ENCODE measurements at places on chromosomes 11 and 22. TPM values are rescaled to one million over a fixed set of nuclear protein-coding genes. Genes with fewer than 3 reads are reported as not detected.

GRCh38 chr22:47808886-47809620, 1046.6 kb downstream of the TBC1D22A start:
- DNase-seq = no peak

GRCh38 chr22:32822179-32822877, 20.8 kb downstream of the TIMP3 start:
- no peak for DNase-seq

GRCh38 chr11:79485694-79486093, 44.9 kb upstream of the TENM4 start:
- no peak for DNase-seq

DNA sequence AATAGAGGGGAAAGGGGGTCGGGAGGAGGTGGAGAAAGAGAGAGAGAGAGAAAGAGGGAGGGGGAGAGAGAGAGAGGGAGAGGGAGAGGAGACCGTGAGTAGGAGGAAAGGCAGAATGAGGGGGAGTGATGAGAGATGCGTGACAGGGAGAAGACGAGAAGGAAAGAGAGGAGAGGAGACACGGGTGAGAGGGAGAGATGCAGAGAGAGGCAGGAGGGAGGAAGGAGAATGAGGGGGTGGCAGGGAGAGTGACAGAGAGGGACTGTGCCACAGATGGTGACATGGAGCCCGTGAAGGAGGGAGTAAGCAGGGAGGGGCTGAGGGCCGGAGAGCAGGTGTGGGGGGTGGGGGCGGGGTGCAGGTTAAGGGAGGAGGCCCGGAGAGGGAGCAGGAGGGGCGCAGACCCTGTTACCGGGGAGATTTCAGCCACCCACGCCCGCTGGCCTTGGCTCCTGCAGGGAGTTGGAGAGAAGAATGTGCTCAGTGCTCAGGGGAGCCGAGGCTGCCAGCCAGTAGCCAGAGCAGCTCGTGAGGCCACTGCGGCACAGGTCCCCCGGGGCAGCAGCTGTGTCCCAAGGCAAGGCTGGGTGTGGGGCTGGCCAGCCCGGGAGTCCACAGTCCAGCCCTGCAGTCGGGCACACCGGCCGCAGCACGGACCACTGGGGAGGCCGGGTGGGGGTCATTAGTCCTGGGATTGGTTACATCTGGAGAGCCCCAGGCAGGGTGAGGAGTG, at the start of gene SSTR3:
Gene SSTR3, minus strand, starts transcription at position 304 of the 733 bp plus-strand sequence. CDS start 4,674 bp downstream, outside the sequence.
- DNase-seq = peak; percentile 22

The RAG1 gene
- 0.14 TPM for total RNA-seq

- no peak for DNase-seq
Observed at GRCh38 chr22:17954200-17954859, 70.0 kb downstream of the MICAL3 start.

DNA sequence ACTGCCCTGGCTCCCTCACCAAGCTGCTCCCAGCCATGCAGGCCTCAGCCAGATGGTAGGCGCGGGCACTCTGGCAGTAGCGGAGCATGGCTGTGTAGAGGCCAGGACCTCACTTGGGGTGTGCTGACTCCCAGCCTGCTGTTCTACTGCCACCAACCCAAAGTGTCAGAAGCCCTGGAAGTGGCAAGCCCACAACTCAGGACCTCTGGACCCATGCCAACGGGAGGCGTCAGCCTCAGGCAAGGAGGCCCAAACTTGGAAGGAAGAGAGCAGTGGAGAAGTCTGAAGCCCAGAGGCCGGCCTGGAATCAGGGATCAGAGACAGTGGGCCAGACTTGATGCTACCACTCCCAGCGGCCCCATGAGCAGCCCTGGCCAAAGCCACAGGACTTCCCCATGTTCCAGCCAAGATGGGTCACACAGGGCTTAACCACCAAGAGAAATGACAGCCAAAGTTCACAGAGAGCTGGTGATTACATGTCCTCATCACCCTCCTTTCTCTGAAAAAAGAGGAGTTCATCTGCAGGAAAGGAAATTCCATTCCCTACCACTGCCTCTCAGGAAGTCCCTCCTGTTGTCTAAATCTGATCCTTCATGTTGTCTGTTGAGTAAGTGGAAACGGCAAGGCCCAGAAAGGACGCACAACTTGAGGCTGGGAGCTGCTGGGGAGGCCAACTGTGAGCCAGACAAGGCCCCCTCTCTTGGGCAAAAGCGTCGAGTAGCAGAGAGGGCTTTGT, 4.4 kb downstream of the ARRB1 start:
- DNase-seq = no peak

GRCh38 chr11:45217991-45218390, 68.2 kb downstream of the SYT13 start:
- DNase-seq = no peak

GRCh38 chr11:76771446-76772099, 11.6 kb upstream of the TSKU start:
- no peak for DNase-seq

DNA sequence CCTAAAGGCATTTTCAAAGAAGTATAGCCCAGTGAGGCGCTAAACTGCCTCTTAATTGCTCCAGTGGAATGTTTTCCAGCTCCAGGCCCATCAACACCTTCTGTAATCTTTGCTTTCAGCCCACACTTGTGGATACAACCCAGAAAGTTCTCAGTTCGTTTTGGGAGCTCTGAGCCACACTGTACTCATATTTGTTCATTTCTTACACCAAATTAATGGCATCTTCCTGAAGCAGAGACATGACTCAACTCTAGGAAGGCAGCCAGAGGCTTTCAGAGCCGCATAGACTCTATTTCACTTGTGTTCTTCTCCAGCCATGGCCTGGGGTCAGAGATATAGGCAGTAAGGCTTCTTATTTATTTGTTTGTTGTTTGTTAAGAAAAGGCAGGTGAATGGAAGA, 175.5 kb upstream of the NCAM1 start:
- no peak for DNase-seq

The MADD gene
- 114 TPM for total RNA-seq

DNA sequence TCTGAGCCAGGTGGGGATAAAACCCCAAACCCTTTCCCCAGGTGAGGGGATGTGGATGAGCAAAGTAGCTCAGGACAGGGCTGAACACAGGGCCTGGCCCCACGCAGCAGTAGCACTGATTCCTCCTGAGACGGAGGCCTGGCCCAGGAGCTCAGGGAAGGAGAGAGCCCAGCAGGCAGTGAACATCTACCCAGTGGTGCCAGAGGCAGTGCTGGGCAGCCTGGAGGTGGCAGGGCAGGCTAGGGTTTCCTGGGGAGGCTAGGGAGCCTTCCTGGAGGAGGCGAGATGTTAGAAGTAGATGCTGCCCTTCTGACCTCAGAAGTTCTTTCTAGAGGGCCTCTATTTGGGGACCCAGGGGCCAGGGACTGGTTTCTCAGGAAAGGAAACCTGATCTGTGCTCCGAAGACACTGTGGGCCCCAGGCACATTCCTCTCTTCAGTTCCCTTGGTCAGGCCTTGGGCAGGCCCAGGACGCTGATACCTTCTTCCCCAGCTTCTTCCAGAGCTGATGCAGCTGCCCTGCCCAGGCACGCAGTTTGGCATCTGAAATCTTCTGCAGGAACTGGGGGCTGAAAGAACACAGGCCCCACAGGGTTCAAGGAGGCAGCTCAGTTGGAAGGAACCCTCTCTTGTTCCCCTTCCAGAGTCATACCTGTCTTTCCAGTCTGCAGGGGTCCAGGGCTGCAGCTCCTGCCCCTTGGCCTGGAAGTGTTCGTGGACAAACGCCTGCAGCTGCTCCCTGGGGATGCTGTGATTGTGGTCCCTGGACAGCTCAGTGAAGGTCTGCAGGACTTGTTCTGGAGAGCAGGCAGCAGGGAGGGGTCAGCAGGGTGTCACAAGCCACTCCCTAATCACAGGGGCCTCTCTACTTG, 16.8 kb downstream of the TREH start:
- DNase-seq = no peak

- no peak for DNase-seq
Observed at GRCh38 chr11:110613197-110613918, 98.9 kb downstream of the ARHGAP20 start.

The MS4A2 gene
- total RNA-seq = not detected

GRCh38 chr11:68118706-68119448, 2.3 kb downstream of the CHKA start:
- no peak for DNase-seq

GRCh38 chr11:69122326-69122629, 33.5 kb upstream of the SMIM38 start:
- no peak for DNase-seq

The TMEM121B gene
- total RNA-seq = 0.09 TPM

The TSSK2 gene
- total RNA-seq = not detected

The NRXN2 gene
- not detected for total RNA-seq

- DNase-seq = no peak
Observed at GRCh38 chr22:28002863-28003565, 84.0 kb upstream of the PITPNB start.

Measured in activated naive CD8-positive, alpha-beta T cell treated with anti-CD3 and anti-CD28 coated beads, Interleukin-2, amount 10 ng/mL, durations not matched to agents 7 days and 5 days (primary cell).